H1 (cell line): ENCODE measurements at places on chromosomes 3 and 15. TPM values are rescaled to one million over a fixed set of nuclear protein-coding genes. Genes with fewer than 3 reads are reported as not detected.

- no peak overlapping the region for H3K27ac ChIP-seq
- DNase-seq: no peak
- no peaks in the 10 kb centered on the region for H3K4me1 ChIP-seq
- no peaks in the 10 kb centered on the region for H3K27me3 ChIP-seq
- H3K36me3 ChIP-seq: no peaks in the 10 kb centered on the region
Observed at GRCh38 chr3:161295325-161295724, 74.2 kb downstream of the NMD3 start.

DNA sequence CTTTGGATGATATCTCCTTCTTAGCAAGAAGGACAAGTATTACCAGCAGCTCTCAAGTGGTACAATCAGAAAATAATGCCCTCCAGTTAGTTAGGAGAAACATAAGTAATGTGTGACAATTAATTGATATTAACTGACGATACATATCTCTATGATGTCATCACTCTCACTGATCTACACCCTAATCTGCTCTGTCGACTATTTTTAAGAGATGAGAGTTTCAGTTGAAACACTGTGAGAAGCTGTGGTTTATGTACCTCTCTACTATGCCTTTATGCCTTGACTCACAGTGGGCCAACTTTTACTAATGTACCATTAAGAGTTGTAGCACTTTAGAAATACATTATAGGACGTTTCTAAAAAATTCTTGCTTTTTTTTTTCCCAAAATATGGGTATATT is 8.6 kb downstream of the CEP152 start:
- H3K27me3 ChIP-seq: no peaks in the 10 kb centered on the region
- H3K4me1 ChIP-seq: peaks cover 3% of the 10 kb centered on the region
- no peaks in the 10 kb centered on the region for H3K36me3 ChIP-seq
- no peak for DNase-seq
- no peak overlapping the region for H3K4me3 ChIP-seq

GRCh38 chr3:12336099-12336498 is 47.2 kb downstream of the PPARG start:
- no peaks in the 10 kb centered on the region for H3K36me3 ChIP-seq
- no peak overlapping the region for H3K4me3 ChIP-seq
- DNase-seq: no peak
- no peak overlapping the region for H3K27ac ChIP-seq
- no peaks in the 10 kb centered on the region for H3K4me1 ChIP-seq
- H3K27me3 ChIP-seq: no peaks in the 10 kb centered on the region

The CLDN16 gene
- total RNA-seq: not detected in 2 replicates

DNA sequence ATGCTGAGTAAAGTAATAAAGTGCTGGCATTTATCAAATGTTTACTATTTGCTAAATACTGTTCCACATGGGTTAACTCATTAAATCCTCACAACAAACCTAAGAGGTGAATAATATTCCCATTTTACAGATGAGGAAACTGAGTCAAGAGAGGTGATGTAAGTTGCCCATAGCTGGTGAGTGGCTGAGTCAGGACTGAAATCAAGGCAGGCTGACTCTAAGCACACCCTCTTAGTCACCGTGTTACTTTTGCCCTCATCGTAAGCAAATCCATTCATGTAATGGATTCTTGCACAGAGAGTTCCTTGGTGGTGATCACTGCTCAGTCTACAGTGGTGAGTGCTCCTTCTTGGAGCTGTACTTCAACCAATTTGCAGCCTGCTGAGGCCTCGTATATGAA is 28.9 kb upstream of the PTX3 start:
- H3K27me3 ChIP-seq: no peaks in the 10 kb centered on the region
- H3K36me3 ChIP-seq: no peaks in the 10 kb centered on the region
- H3K4me1 ChIP-seq: no peaks in the 10 kb centered on the region; the same call in 1 of the 2 replicates
- DNase-seq: no peak
- H3K4me3 ChIP-seq: no peak overlapping the region
- H3K27ac ChIP-seq: no peak overlapping the region
